ENCODE measurements at places on chromosomes 1 and 21.
A peak's percentile ranks its signal among the peaks of the same experiment; 100 is the strongest.

DNA sequence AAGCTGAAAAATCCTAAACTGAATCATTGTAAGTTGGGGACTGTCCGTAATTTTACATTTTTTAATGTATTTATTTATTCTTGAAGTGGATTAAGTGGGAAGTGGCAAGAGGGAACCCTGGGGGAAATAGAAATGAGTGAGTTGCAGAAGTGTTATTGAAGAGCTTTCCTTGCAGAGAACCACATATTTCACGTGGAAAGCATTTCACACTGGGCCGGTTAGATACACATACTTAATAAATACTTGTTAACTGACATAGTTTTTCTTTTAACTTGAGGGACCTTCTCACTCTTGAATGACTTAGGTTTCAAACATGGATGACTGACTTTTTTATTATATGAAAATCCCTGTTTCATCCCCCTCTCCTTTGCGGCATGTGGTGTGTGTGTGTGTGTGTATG, 239.3 kb downstream of the LMO4 start:
- no peak for DNase-seq

DNA sequence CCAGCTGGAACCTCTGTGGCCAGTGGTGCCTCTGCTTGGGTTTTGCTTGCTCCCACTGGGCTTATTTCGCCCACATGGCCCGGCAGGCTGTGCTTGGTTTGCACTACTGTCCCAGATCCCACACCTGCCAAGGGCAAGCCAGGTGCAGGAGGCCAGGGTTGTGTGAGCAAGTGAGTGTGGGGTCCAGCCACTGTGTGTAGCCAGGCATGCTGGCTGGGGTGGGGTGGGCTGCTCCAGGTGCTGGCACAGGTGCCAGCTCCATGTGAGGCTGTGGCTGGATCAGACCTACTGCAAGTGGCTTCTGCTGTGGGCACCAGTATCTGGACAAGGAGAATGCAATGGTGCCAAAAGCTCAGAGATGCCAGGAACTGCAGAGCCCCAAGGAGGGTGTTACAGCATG, 28.5 kb downstream of the RYR2 start:
- DNase-seq = no peak

- DNase-seq = peak; percentile 90
These were observed 448 bp downstream of the GATAD2B start for GRCh38 chr1:153922076-153922971.

GRCh38 chr1:167924543-167925231, 10.8 kb upstream of the ADCY10 start:
- no peak for DNase-seq

DNA sequence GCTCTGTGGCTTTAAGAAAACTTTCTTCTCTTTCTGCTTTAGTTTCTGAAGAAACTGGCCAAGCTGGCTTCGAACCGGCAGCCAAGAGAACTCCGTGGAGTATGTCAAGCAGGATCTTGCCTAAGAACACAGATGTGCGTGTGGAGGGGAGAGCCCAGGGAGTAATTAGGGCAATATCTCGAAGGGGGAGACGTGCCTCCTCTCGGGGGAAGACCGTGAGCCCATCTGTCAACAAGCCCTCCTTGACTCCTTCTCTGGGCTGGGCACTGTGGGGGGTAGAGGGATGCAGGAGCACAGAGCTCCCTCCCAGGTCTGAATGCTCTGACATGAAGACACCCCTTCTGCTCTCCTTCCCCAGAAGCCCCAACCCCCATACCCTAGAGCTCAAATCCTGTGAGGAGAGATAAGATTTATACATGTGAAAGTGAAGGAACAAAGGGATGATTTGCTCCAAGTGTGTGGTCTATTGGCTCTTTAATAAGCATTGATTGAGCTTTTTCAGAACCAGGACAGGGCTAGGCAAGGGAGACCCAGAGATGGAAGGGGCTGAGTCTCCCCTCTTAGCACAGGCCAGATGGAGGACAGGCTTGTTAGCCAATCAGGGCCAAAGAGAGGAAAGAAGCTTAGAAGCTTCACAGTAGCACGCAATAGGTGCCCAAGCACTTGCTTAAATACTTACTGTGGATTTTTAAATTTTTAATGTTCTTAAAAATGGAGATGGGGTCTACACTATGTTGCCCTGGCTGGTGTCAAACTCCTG, 37.5 kb downstream of the EDN2 start:
- DNase-seq = no peak

GRCh38 chr1:7680207-7680954, 90.7 kb upstream of the VAMP3 start:
- DNase-seq = no peak

- DNase-seq = no peak
These were observed 7.4 kb downstream of the JAM2 start for GRCh38 chr21:25646474-25646873.

DNA sequence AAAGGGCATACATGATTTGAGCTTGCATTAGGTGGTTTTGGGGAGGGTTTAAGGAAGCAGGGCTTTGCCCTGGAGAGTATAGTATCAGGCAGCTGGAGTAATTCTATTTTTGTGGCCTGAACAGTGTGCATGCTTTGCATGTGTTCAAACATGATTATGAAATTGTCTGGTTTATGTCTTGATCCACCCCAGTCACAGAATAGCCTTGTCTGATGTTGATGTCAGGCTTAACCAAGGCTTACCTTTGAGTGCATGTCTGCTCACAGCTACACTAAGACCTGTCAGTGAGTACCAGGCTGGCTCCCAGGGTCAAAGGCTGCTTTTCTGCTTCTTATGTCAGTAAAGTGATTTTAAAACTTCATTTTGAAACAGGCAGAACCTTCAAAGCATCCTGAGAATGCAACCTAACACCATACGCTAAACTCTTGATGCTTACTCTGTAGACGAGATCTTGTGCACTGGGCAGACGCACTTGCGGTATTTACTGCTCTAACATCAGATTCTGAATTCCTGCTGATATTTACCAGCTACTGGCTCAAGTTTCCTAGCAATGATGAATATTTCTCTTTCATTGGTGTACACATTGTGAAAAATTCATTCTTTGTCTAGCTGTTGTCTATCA, 78.9 kb downstream of the MAP3K21 start:
- DNase-seq = no peak

DNA sequence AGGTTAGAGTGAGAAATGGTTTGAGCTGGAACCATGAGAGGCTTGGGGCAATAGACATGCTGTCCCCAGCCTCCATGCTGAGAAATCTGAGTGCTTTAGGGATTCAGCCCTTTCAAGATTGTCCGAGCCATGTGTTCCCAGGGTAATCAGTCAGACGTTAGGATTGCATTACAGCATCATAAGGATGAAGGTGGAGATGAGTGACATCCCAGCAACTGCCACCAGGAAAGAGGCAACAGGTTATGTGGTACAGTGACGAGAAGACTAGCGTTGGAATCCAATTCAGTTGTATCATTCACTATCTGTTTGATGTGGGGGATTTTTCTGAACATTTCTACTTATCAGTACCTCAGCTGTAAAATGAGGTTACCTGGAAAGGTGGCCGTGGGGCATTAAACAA, 1.7 kb downstream of the CAMK1G start:
- DNase-seq = no peak

- DNase-seq = no peak
These were observed 9.5 kb downstream of the KDM4A start for GRCh38 chr1:43659212-43660166.

DNA sequence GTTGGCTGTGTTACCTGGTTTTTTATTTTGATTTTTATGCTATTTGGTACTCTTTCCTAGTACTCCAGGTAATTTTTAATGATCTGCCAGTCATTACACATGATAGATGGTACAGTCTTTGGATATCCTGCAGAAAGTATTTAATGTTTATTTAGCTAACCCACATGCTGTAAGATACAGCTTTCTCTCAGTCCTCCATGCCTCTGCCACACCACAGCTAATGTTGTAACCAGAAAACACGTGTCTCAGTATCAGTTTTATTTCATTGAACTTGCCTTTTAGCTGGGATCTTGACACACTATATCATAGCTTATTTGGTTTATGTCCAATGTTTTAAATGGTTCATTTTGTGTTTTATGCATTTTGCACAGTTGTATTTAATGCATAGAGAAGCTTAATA, 1648.4 kb downstream of the KCNT2 start:
- DNase-seq = no peak

- no peak for DNase-seq
These were observed 311.3 kb downstream of the LRRIQ3 start for GRCh38 chr1:73886716-73887115.

Data from SHP77 treated with DMSO at 0.1 percent for 48 hours (cell line).